Stimulated activated CD8-positive, alpha-beta memory T cell treated with anti-CD3 and anti-CD28 coated beads, Interleukin-2, amount 100 ng/mL, for 48 hours (primary cell): ENCODE measurements at places on chromosomes 6 and 20.

GRCh38 chr6:1970151-1970561 is 275.2 kb downstream of the GMDS start:
- DNase-seq: no peak

DNA sequence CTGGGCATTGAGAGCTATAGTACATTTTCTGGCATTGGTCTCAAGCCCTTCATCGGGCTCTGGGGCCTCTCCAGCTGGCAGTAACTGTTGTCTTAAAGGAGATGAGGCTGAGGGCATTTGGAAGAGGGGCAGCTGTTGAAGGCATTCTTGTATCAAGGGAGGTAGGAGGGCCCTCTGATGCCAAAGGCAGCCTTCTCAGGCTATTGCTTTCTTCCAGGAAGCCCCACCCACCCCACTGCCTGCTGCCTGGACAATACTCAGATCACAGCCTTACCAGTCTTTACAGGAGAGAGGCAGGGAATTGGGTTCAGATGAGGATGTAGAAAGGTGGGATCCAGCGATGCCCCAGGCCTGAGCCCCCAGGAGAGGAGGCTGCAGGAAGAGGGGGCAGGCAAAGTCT is 46.0 kb downstream of the CPXM1 start:
- no peak for DNase-seq

DNA sequence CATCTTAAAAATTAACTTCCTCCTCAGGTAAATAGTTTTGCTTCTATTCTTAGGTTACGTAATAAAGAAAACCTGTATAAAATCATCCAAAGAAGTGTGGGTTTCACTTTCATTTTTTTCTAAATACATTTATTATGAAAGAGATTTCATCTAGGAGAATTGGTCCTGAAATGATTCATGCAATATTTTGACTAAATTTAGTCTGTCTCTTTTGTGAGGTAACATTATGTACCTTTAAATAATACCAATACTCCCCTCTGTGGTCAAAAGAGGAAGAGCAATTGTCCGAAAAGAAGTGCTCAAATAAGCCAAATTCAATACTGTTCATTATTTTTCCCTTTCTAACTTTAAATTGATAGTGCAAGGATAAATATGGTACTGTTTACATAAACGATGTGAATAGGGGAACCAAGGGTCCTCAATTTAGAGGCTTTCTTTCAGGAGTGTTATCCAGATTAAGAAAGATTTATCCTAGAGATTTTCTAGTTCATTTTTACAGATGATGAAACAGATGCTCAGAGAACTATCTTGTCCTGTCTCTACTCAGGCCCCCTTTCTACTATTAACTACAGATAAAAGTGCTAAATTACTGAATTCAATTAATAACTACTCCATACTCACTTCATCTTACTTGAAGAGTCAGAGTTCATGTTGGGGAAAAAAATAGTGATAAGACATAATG is 26.2 kb downstream of the CYP39A1 start:
- DNase-seq: no peak

- DNase-seq: no peak
Observed at GRCh38 chr6:18352842-18353241, 34.3 kb upstream of the RNF144B start.
